ENCODE measurements at places on chromosomes 11 and 22.

GRCh38 chr11:132898676-132899075 is 633.6 kb downstream of the OPCML start:
- no peak for DNase-seq

DNA sequence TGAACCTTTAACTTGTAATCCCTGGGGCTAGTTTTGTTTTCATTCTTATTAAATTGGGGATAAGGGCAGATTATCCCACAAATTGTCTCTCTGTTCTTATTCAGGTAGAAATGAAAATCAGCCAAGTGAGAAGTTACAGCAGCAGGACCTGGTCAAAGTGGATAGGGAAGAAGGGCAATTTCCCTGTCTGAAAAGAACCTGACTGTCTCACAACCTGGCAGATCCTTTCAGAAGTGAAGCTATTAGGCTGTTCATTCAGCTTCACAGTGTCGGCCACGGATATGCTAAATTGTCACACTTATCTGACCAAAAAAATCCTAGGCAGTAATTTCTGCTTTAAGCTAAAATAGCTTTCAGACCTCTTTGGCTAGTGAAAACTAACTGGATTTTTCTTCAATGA is 712.6 kb upstream of the ANO5 start:
- no peak for DNase-seq

GRCh38 chr11:96061069-96061468 is 137.2 kb upstream of the MTMR2 start:
- DNase-seq, result no peak

DNA sequence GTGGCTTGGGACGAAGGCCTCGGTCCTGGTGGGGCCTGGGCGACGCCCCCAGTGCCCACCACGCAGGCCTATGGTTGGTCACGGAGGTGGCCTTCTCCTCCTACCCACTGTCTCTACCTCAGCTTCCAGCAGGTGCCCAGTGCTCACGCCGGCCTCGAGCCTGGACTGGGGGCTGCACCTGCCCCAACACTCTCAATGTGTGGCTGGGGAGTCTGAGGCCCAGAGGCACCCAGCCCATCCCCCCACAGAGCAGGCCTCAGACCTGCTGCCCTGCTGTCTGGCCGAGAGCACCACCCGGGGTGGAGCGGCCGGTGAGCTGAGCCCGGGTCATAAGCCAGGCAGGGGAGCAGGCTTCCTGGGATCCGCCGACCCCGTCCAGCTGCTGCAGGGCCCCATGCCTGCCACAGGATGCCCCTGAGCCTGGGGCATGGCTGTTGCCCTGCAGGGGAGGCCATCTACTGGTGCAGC is 28.6 kb upstream of the MUC5AC start:
- DNase-seq, result no peak

- DNase-seq, result no peak
These were observed 1391.3 kb downstream of the TBC1D22A start for GRCh38 chr22:48153726-48154125.
